Epithelial cell of proximal tubule (primary cell): ENCODE measurements at places on chromosomes 12 and 14. TPM values are rescaled to one million over a fixed set of nuclear protein-coding genes. Genes with fewer than 3 reads are reported as not detected.

DNA sequence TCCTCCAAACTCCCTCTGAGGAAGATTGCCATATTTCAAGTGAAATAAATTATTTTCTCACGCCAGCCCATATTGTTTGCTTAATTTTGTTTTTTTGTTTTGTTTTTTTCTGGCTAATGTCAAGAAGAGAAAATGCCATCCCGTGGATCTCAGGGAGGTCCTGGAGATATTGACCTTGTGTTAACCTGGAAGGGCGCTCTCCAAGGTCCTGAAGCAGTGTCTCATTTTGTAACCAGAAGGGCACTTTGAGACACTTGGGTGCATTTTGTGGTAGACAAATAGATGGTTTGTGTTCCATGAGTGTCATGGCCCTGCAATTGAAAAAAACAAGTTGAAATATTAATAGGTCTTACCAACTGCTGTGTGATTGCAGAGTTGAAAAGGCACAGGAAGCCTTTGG, 268.9 kb downstream of the SUDS3 start:
- DNase-seq = no peak

DNA sequence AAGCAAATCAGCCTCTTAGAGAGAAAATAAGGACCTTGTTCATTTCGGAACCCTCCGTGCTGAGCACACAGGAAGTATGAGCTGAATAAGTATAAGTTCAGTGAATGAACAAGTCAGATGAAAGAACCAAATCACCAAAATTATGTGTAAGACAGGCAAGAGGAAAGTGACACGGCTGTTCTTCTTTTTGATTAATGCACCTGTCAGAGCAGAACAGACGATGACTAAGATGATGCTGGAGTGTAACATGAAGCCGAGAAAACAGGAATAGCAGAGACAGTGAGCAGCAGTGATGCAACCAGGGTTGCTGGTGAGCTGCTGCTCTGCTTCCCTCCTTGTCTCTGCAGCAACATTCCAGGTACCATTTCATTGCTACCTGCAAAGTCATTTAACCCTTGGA, 861.1 kb downstream of the GALC start:
- DNase-seq = peak; percentile 32

KRT79 gene
- total RNA-seq = 0.07 TPM in 1 of 2 replicates, not detected in the other

GRCh38 chr14:96632363-96632758, 130.2 kb downstream of the PAPOLA start:
- DNase-seq = no peak

DNA sequence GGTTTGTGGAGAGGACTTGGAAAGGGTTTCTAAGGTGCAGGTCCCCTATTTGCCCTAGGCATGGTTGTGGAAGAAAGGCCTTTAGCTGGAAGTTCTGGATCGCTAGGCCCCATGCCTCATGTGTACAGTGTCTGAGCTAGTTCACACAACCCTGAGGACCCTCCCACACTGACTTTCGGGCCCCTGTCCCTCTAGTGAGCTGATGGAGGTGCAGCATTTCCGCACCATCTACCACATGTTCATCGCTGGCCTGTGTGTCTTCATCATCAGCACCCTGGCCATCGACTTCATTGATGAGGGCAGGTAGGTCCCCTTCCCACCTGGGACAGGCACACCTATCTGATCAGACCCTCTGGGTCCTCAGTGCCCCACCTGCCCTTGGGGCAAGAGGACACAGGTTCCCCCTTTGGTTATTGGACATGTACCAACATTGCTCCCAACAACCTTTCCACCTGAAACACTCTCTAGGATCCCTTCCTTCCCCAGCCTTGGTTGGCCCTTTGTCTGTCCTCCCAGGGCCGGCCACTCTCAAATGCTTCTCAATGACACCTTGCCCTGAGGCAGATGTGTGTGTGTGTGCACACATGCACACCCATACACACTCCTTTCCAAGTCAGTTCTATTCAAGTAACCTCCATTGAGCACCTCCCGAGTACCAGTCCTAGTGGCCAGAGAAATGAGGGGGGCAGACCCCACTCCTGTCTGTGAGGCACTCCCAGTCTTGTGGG, 2.6 kb downstream of the SOAT2 start:
- DNase-seq = no peak

- peak; percentile 93 for DNase-seq
These were observed 255.8 kb upstream of the CRY1 start for GRCh38 chr12:107349008-107349747.
